ENCODE measurements at places on chromosomes 12 and 14.

- DNase-seq, result no peak
Observed at GRCh38 chr12:109732321-109733305, 19.0 kb downstream of the FAM222A start.

GRCh38 chr14:21169573-21169972 lies 13.7 kb upstream of the OR5AU1 start:
- no peak for DNase-seq

GRCh38 chr12:78204926-78205325 lies 374.2 kb downstream of the NAV3 start:
- DNase-seq, result no peak

DNA sequence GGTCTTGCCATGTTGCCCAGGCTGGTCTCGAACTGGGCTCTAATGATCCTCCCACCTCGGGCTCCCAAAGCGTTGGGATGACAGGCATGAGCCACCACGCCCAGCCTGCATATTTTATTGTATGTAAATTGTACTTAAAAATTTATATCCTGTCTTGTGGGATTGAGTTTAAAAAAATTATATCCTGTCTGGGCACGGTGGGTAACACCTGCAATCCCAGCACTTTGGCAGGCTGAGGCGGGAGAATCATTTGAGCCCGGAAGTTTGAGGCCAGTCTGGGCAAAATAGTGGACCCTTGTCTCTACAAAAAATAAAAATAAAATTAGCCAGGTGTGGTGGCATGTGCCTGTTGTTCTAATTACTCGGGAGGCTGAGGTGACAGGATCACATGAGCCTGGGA lies 13.9 kb upstream of the CEBPE start:
- DNase-seq, result no peak

GRCh38 chr14:41201696-41202095 lies 405.0 kb upstream of the LRFN5 start:
- no peak for DNase-seq

DNA sequence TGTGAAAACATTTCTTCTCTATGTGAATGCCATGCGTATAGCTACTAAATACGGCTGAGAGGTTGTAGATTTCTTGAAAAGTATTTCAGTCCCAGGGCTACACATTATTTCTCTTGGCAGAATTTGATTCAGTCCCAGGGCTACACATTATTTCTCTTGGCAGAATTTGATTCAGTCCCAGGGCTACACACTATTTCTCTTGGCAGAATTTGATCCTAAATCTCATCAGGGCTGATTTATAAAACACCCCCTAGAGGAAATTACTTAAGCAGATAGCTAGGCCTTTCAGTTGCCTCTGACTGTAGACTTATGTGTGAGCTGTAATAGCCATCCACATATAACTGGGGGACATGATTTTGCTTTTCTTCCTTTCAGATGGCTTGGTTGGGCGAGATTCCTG lies 50.4 kb downstream of the AK7 start:
- no peak for DNase-seq

GRCh38 chr12:10563002-10563401 lies 50.4 kb downstream of the MAGOHB start:
- no peak for DNase-seq

DNA sequence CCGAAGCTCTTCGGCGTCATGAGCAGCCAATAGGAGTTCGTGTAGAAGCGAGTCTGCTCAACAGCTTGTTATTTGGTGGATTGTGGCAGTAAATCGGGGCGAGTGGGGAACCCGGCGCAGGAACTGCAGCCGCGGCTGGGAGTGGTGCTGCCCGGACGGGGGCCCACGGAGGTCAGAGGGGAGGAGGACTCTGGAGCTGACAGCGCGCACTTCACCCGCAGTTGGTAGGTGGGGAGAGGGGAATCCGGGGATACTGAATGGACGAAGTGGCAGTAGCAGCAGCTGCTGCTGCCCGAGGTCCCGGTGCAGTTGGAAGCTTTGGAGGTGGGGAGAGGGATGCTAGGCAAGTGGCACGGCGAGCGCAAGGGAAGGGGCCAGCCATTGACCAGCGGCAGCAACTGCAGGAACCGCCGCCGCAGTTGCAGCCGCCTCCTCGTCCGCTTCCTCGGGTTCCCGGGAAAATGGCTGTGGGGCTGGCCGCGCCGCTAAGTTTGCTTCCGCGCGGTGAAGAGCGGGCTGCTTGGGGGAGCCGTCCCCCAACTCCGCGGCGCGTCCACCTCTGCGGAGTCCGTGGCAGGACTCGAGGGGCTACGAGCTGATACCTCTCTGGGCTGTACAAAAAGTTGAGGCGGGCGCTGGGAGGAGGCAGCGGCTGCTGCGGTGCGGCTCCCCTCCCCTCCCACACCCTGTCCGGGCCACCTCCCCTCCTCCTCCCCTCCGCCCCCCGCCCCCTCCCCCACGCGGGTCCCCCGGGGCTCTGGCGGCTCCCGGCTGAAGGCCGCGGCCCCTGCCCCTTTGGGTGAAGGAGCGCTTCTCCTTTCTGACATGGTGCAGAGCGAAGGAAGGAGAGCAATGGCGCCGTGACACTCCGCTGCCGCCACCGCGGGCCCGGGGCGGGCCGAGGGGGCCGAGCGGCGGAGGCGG lies at the start of gene ARID4A:
Gene ARID4A, plus strand, starts transcription at position 79 of the 924 bp plus-strand sequence. CDS start 1,300 bp downstream, outside the sequence.
- DNase-seq, result peak; percentile 86

GRCh38 chr14:95388699-95389098 lies 69.0 kb upstream of the CLMN start:
- DNase-seq, result no peak

DNA sequence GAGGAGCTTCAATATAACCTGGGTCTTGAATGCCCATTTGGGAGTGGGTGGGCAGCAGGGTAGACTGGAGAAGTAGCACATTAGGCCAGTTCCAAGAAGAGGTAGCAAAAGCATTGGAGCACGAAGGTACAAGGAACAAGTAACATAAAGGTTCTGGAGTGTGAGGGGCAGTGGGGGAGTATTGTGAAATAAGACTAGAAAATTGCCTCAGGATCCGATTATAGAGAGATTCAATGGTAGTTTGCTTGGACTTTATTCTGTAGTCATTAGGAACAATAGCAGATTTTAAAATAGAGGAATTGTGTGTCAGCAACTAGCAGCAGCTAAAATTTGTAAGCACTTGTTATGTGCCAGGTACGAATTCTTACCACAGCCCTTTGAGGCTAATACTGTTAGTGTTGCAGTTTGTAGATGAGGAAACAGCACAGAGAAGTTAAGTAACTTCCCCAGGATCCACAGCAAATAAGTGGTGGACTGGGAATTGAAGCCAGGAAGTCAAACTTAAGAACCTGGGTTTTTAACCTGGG lies 61.8 kb downstream of the PPFIBP1 start:
- no peak for DNase-seq

DNA sequence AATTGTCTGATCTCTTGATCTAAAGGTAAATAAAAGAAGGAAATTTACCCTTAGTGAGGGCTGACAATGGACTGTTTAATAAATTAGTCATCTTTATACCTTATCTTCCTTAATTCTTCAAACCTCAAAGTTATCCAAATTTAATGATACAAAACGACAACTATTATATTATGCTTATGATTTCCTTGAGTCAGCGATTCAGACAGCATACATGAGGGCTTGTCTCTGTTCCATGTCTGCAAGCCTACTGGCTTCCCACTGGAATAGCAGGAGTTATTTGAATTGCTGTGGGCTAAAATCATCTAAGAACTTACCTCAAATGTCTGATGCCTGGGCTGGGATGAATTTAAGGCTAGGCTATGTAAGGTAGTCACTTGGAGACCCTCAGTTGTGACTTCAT lies 197.2 kb upstream of the MDGA2 start:
- DNase-seq, result no peak

- DNase-seq, result no peak
Observed at GRCh38 chr12:59298296-59298695, 297.5 kb upstream of the SLC16A7 start.

DNA sequence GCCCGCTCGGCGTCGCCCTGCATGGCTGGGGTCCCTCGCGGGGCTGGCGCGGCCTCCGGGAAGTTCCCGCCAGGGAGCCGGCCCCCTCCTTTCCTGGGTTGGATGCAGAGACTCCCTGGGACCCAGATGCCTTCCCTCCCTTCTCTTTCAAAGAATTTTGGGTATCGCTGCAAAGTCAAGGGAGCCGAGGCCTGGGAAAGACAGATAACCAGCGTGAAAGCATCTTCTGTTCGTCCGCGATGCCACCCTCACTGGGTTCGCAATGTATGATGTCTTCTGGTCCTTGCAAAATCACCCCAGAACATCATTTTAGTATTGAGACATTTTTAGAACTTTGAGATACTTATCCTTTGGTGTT lies 451 bp downstream of the IRAK3 start:
- no peak for DNase-seq

DNA sequence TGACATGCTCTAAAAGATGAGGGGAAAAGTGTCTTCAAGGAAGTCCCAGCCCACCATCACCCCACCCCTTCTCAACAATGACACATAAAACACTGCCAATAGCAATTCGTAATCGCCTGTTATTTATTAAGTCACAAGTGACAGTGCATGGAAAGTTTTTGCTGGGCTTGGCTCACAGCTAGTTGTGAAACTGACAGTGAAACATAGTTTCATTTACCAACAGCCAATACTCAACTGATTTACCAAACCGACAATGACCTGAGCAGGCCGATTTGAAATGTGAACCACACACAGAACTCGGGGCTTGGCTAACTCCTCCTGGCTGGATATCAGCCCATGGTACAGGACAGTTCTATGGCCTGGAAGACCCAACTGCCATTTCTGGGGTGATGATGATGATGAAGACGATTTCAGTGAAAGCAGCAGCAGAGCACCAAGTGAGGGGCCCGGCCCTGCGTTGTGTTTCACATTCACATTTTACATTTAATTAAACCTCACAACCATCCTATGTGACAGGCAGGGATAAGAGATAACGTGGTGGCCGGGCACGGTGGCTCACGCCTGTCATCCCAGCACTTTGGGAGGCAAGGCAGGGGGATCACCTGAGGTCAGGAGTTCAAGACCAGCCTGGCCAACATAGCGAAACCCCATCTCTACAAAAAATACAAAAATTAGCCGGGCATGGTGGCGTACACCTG lies 42.7 kb downstream of the CAMKK2 start:
- DNase-seq, result no peak

DNA sequence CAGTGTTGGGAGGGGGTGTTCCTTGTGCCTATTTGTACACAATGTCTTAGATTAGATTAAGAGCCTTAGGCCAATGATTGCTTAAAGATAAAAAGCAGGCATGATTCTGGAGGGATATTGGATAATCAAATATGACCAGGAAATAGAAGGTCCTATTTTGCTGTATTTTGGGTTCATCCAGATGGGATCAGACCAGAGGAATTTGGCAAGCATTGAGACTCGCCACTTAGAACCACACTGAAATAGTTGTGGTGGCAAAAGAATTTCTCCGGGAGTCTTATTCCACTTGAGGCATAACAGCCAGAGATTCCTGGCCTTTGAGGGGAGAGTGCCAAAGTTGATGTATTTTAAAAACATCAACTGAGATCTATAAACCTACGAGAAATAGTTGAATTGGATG lies 327.2 kb downstream of the RAD51B start:
- no peak for DNase-seq

GRCh38 chr12:93536766-93537488 lies 35.5 kb upstream of the SOCS2 start:
- no peak for DNase-seq

DNA sequence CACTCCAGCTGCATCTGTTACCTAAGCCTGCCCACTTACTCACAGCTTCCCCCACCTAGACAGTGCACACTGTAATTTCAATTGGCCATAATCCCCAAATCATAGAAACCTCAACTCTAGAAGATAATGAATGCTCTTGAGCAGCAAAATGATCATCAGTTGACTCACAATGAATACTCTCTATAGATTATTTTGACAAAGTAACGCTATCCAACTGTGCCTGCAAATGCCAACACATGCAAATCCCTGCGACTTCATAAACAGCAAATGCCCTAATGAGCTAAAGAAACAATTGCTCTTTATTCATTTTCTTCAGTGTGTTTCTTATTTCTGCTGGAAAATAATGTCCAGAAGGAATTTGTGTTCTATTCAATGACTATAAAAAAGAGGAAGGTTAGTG lies 319.5 kb downstream of the PAWR start:
- no peak for DNase-seq

GRCh38 chr12:95547522-95548055 lies 3.7 kb downstream of the USP44 start:
- DNase-seq, result no peak

- peak; percentile 52 for DNase-seq
Observed at GRCh38 chr12:101697197-101697929, at the start of gene CHPT1. Gene CHPT1, plus strand, starts transcription at chr12:101697640. Its CDS starts 222 bp downstream, at chr12:101697862.

- peak; percentile 66 for DNase-seq
Observed at GRCh38 chr14:93960108-93960475, 16.3 kb downstream of the ASB2 start.

DNA sequence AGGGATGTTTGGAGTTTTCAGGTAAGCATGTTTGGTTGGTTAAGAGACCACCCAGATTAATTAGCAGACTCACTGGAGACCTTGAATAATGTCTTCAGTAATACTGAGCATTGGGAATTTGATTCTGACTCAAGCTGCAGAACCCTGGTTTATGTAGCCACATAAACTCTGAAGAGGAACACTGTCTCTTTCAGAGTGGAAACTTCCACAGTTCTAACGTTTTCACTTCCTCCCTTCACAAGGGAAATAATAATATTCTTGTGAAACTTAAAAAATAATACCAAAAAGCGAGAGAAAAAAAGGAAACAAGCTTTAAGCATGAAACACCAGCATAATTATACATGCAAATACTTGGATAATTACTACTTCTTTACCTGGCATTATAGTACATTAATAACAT lies 40.0 kb upstream of the ST8SIA1 start:
- DNase-seq, result no peak

GRCh38 chr12:89334548-89335169 lies 17.6 kb downstream of the DUSP6 start:
- no peak for DNase-seq

DNA sequence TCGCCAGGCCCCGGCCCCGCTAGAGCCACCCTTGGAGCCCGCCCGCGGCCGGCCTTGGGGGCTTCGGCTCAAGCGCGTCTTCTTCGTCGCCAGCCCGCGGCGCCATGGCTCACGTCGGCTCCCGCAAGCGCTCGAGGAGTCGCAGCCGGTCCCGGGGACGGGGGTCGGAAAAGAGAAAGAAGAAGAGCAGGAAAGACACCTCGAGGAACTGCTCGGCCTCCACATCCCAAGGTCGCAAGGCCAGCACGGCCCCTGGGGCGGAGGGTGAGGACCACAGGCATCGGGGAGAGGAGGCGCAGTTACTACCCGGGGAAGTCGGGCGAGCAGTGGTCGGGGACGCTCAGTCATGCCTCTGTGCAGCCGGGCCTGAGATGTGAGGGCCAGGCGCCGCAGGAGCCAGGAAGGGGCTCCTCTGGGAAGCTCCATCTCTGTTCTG lies 573 bp downstream of the ARL6IP4 start:
- DNase-seq, result no peak

DNA sequence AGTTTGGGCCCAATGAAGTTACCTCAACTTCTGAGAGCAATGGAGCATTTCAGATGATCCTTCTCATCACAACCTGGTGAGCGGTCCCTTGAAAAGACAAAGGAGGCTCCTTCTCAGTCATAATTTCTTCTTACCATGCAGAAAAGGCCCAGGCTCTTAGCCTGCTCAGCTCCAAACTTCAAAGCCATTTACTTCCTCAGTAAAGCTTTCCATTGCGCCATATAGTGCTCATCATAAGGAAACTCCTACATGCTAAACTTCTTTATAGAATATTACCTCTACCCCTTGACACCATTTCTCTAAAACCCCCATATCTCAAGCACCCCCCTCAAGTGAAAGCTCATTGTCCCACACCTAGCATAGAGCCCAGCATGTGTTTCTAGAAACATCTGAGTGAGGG lies 127.1 kb downstream of the GTF2A1 start:
- DNase-seq, result no peak

Data from stimulated activated CD4-positive, alpha-beta T cell treated with anti-CD3 and anti-CD28 coated beads, Interleukin-4, amount 100 ng/mL, for 24 hours (primary cell).